ENCODE measurements at places on chromosomes 1 and 21. TPM values are rescaled to one million over a fixed set of nuclear protein-coding genes. Genes with fewer than 3 reads are reported as not detected.

The CHI3L2 gene
- 9.2 TPM for total RNA-seq

GRCh38 chr1:151905070-151905442 lies 4.3 kb downstream of the THEM4 start:
- H3K36me3 ChIP-seq = peaks cover 77% of the 10 kb centered on the region
- peaks cover 54% of the 10 kb centered on the region for H3K4me1 ChIP-seq
- H3K27me3 ChIP-seq = no peaks in the 10 kb centered on the region

- no peak overlapping the region for H3K4me3 ChIP-seq
- H3K27me3 ChIP-seq = no peaks in the 10 kb centered on the region
- no peak for DNase-seq
- H3K27ac ChIP-seq = no peak overlapping the region
- H3K36me3 ChIP-seq = no peaks in the 10 kb centered on the region
- H3K4me1 ChIP-seq = no peaks in the 10 kb centered on the region
Measured at GRCh38 chr21:45331531-45332147, 43.9 kb upstream of the POFUT2 start.

DNA sequence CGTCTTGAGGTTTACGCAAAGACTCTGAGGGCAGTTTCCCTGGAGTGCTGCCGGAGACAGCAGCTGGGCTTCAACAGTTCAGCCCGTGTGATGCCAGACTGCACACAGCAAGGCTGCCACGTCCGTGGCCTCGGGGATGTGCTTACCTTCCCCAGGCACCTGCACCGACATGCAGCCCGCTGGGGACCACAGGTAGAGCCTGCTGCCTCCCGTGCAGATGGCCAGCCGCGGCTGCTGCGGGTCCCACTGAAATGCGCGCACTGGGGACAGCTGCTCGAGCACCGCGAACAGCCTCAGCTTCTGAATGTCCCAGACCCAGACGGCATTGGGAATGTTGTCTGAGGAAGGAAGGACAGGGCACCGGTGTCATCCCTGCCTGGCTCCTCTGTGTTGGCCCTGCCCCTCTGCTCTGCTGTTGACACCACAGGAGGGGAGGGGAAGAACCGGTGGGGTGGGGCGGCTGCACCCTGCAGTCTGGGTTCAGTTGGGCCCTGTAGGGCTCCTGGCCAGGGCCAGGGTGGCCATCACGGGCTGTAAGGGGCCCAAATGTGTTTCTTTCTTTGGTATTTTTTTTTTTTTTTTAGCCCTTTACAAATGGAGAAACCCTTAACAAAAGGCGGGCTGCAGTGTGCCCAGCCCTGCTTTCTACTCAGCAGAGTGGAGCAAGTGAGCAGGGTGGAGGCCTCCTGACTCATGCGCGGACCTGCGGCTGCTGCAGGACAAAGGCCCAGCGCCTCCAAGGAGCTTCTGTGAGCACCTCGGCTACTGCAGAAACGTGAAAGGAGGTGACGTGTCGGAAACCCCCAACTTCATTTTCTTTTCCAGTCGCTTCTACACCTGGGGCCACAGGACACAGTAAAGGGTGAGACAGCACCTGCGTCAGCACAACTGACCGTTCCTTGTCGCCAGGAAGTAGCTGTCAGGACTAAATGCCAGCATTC lies 6.8 kb downstream of the TPRG1L start:
- no peak for DNase-seq
- H3K36me3 ChIP-seq = peaks cover 4% of the 10 kb centered on the region
- H3K4me1 ChIP-seq = peaks cover 2% of the 10 kb centered on the region
- H3K4me3 ChIP-seq = no peak overlapping the region
- no peaks in the 10 kb centered on the region for H3K27me3 ChIP-seq
- H3K27ac ChIP-seq = no peak overlapping the region

The SNIP1 gene
- 27.6 TPM for total RNA-seq

GRCh38 chr1:202250982-202251381 lies 57.4 kb downstream of the LGR6 start:
- no peak overlapping the region for H3K27ac ChIP-seq
- no peak for DNase-seq

The NR1I3 gene
- not detected for total RNA-seq

The KANK4 gene
- total RNA-seq = not detected

The HRNR gene
- total RNA-seq = not detected

DNA sequence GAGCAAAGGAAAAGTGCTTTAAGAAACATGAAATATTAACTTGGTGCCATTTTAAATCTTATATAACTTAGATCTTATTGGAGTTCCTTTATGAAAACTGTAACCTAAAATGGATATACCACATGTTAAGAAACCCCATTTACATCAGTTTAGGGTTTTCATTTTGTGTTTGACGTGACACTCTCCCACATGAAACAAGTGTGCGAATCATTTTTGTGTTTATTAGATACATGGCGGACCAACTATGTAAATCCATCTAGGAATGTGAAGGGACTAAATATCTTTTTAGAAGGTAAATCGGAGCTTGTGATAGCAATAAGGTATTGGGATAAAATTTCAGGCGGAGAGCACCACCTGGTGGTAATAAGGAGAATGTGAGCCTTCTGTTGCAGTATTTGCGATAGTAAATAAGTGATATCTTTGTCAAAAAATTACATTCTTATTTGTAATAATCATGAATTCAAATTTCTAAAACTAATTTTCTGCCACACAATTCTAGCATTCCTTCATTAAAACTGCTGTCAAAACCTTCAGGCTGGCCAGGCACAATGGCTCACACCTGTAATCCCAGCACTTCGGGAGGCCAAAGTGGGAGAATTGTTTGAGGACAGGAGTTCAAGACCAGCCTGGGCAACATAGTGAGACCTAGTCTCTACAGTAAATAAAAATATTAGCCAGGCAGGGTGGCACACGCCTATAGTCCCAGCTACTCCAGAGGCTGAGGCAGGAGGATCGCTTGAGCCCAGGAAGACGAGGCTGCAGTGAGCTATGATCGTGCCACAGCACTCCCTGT lies 31.3 kb downstream of the SMAP2 start:
- peak overlapping the region; percentile 75 for H3K27ac ChIP-seq
- H3K36me3 ChIP-seq = peaks cover 50% of the 10 kb centered on the region
- H3K27me3 ChIP-seq = no peaks in the 10 kb centered on the region
- no peak for DNase-seq
- H3K4me1 ChIP-seq = peaks cover 70% of the 10 kb centered on the region

The REN gene
- total RNA-seq = not detected

GRCh38 chr1:220487297-220487820 lies 40.6 kb upstream of the MARK1 start:
- no peak overlapping the region for H3K4me3 ChIP-seq
- H3K4me1 ChIP-seq = peaks cover 6% of the 10 kb centered on the region
- no peaks in the 10 kb centered on the region for H3K36me3 ChIP-seq
- H3K27me3 ChIP-seq = peaks cover 23% of the 10 kb centered on the region
- no peak overlapping the region for H3K27ac ChIP-seq
- DNase-seq = peak; percentile 39

DNA sequence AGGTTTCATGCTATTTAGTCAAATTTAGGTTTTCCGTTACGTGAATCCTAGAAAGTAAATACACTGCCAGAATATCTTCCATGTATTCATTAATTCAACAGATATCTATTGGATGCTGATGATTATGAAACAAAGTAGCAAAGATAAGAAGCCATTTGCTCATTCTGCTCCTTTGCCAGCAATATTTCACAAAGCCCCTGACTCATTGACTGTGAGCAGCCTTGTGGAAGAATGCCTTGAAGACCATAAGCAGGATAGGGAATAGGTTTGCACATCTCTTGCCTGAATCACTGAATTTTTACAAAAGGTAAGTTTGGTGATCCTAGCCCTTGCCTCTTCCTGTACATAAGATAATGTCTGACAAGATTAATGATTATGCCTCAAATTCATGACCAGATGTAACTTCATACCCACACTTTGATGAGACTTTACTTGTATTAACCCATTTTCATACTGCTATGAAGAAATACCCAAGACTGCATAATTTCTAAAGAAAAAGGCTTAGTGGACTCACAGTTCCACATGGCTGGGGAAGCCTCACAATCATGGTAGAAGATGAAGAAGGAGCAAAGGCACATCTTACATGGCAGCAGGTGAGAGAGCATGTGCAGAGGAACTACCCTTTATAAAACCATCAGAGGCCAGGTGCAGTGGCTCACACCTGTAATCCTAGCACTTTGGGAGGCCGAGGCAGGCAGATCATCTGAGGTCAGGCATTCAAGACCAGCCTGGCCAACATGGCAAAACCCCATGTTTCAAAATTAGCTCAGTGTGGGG lies 1.6 kb upstream of the PIGK start:
- no peak overlapping the region for H3K27ac ChIP-seq
- peaks cover 31% of the 10 kb centered on the region for H3K36me3 ChIP-seq
- H3K4me3 ChIP-seq = peak overlapping the region; percentile 59
- H3K27me3 ChIP-seq = no peaks in the 10 kb centered on the region
- H3K4me1 ChIP-seq = peaks cover 22% of the 10 kb centered on the region
- DNase-seq = no peak

The UBL4B gene
- total RNA-seq = not detected

The OR2G6 gene
- total RNA-seq = not detected

DNA sequence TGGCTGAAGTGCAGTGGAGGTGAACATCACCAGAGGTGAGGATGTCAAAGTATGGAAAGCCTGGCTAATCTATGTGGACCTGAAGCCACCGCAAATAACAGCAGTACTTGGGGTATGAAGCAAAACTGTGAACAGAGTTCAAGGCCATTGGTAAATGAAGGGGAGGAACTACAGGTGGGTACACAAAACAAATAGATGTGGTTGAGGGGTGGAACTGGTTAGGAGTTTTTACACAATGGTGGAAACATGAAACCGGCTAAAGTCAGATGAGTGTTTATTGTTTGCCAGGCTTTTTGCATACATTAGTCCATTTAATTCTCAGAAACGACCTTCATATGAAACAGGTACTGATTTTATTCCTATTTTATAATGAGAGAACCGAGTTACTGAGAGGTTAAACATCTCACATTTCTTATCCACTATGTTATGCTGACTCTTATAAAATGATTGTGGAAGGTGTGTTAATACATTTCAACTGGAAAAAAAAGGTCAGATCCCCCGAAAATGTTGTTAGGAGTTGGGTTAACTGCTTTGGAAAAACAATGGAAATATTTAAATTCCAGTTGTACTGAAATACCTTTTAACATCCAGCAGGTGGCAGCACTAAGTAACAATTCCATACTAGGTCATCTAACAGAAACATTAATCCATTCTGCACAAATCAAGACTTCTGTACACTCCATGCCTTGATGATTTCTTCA lies 44.3 kb upstream of the GTF2B start:
- no peak overlapping the region for H3K4me3 ChIP-seq
- no peaks in the 10 kb centered on the region for H3K27me3 ChIP-seq
- peaks cover 52% of the 10 kb centered on the region for H3K36me3 ChIP-seq
- H3K4me1 ChIP-seq = peaks cover 7% of the 10 kb centered on the region

DNA sequence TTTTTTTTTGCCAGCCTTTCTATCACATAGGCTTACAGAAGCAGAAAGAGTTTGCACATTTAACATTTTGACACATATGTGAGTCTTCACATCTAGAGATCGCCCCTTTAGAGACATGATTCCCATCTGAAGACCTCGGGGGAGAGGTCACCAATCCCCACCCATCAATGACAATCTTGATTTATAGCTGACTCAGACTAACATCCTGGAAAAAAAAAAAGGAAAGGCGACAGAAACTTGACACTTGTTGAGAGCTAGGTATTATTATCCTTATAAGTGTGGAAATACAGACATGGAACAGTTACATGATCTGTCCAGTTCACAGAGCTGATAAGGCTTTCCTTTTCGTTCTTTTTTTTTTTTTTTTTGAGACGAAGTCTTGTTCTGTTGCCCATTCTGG lies 28.0 kb upstream of the NID1 start:
- no peak for DNase-seq
- H3K27ac ChIP-seq = no peak overlapping the region
- no peaks in the 10 kb centered on the region for H3K4me1 ChIP-seq
- H3K27me3 ChIP-seq = peaks cover 34% of the 10 kb centered on the region
- no peaks in the 10 kb centered on the region for H3K36me3 ChIP-seq

The ZFYVE9 gene
- total RNA-seq = 6.1 TPM

DNA sequence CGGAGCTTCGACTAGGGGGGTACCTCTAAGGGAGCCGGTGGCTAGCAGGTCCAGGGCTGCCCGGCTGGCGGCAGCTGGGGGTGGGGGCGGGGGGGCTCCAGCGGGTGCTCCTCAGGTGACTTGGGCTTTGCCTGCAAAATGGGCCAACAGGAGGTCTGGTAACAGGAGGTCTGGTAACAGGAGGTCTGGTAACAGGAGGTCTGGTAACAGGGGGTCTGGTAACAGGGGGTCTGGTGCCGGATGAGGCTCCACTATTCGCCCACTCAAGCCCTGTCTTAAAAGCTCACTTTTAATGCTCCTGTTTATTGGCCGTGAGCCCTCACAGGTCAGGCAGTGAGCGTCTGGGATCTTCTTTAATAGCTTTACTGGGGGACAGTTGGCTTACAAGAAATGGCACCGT lies 40.4 kb upstream of the ACTRT2 start:
- H3K27ac ChIP-seq = no peak overlapping the region
- H3K4me3 ChIP-seq = no peak overlapping the region
- no peaks in the 10 kb centered on the region for H3K27me3 ChIP-seq
- no peaks in the 10 kb centered on the region for H3K4me1 ChIP-seq

Measured in activated naive CD8-positive, alpha-beta T cell treated with anti-CD3 and anti-CD28 coated beads for 36 hours (primary cell).